ENCODE measurements at places on chromosomes 12 and 14.

GRCh38 chr12:89497005-89497404 lies 27.6 kb downstream of the GALNT4 start:
- DNase-seq: no peak

DNA sequence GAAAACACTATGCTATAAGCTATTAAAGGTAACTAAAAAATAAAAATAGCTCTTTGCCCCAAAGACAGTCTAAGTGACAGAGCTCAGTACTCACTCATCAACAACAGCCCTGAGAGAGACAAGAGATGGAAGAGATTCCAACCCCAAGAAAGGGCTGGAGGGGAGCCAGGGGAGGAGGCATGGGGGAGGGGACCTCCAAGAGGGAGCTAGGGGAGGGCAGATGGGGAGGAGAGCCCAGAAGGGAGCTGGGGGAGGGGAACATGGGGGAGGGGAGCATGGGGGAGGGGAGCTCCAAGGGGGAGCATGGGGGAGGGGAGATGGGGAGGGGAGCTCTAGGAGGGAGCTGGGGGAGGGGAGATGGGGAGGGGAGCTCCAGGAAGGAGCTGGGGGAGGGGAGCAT lies 7.7 kb downstream of the SSH1 start:
- no peak for DNase-seq

DNA sequence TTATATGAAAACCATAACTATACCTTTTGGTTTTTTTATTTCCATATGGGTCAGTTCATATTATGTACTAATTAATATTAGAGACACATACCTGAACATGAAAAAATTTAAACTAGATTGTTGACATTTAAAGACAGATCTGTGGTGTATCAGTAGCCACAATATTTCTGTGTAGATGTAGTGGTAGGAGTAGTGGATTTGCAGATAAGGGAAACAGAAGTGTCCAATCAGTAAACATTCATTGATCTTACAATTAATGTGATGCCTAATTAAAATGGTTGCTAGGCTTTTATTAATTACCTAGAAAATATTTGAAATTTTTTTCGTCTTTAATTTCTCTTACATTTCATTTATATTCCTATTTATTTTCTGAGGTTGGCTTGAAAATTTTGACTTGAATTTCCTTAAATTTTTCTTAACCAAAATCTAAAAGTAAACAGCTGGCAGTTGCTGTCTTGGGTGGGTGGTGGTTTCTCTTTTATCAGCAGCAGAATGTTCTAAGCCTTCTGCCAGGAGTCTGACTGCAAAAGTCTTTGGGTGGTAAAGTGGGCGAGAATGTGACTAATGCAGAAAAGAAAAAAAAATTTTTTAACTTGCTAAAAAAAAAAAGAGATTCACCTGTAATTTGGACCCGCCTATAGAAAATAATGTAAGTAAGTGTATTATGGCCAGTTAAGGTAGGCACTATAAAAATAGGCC lies 2.4 kb downstream of the FGFR1OP2 start:
- no peak for DNase-seq

GRCh38 chr12:6295094-6295811 lies 15.2 kb upstream of the PLEKHG6 start:
- DNase-seq: peak; percentile 86

DNA sequence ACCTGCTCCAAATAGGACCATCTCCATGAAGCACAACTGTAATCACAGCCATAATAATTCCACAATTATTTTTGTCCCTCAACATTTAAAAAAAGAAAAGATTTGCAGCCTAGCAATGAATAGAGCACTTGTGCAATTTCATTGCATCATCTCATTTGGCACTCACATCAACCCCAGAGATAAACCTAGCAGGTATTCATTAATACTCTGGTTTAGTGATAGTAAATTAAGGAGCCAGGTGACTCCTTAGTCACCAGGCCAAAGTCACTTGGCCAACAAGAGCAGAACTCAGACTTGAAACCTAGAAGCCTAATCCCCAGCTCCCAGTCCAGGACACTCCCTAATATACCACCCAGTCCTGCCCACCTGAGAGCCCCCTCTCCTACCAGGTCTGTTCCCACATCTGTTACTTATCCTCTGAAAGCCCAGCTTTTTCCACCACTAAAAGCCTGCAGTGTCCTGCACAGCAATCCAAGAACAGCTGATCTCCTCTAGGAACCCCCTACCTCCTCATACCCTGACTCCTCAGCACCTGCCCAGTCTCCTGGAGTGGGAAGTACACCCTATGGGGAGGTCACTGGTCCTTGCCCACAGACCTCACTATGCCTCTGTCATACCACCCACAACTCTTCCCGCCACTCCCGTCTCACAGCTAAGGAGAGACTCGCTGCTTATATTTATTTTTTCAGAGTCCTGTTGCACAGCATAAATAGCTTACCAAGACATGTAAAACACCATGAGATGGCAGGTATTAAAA lies 22.1 kb downstream of the OR10P1 start:
- DNase-seq: no peak

GRCh38 chr14:95265106-95266094 lies 54.3 kb downstream of the CLMN start:
- DNase-seq: peak; percentile 78

- no peak for DNase-seq
Observed at GRCh38 chr14:57420986-57421385, 30.6 kb downstream of the NAA30 start.

- DNase-seq: no peak
Observed at GRCh38 chr12:106673141-106673540, 90.3 kb downstream of the RFX4 start.

DNA sequence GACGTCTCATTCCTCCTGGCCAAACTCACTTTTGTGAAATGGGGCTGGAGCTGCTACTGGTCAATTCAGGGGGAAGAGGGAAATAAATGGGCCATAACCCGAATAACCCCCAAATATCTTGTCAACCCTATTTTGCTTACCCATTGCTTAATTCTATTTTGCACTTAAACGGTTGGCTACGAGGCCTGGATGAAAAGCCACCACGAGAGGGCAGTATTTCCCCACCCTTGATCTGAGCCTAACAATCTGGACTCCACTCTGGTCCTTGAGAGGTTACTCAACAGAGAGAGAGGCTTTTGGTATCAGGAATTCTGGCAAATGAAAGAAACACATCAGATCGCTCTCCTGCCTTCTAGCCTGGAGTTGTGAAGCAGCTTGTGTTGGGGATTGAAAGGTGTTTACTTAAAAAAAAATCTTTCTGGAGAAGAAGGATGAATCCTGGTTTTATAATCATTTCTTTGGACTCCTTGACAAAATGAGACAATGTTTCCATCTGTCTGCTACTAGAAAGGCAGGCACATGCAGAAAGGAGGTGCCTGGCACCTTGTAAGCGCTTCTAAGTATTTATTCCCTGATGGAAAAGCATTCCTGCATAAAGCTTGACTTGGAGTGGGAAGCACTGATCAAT lies 22.4 kb upstream of the FBXO21 start:
- DNase-seq: peak; percentile 73

GRCh38 chr14:83828406-83828805 lies 1701.5 kb upstream of the FLRT2 start:
- no peak for DNase-seq

DNA sequence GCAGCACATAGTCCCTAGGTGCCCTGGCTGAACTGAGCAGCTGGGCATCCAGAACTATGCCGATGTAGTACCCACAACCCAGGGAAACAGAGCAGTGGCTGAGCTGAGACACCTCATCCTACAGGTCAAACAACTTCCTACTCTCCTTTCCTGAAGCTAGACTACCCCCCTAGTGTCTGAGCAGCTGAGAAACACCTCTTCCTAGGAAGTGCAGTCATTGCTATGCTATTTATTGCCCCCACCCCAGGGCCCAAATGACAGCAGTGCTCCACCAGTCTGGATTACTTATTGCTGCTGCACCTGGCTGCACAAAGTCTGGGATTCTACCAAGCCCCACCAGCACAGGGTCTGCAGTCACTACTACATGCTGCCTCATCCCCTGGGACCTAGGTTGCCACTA lies 16.7 kb upstream of the GARIN2 start:
- peak; percentile 53 for DNase-seq

GRCh38 chr12:120211904-120212283 lies 11.0 kb upstream of the RPLP0 start:
- no peak for DNase-seq

DNA sequence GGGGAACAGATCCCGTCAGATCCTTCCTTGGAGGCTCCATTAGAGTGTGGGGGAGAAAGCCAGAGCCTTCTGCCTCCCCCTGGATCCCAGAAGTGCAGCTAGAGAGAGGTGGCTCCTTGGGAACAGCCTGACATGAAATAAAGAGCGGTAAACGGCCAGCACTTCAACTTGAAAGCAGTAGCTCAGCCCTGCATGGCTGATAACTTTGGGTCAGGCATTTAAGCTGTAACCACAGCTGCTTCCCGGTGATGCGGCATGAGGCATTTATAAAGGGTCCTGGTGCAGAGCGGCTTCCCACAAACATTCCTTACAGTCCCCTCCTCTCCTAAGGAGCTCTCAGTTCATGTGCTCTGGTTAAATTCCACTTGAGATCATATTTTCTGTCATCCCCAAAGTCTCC lies 960.3 kb downstream of the VRK1 start:
- no peak for DNase-seq

- no peak for DNase-seq
Observed at GRCh38 chr12:14410841-14411569, 45.5 kb downstream of the ATF7IP start.

DNA sequence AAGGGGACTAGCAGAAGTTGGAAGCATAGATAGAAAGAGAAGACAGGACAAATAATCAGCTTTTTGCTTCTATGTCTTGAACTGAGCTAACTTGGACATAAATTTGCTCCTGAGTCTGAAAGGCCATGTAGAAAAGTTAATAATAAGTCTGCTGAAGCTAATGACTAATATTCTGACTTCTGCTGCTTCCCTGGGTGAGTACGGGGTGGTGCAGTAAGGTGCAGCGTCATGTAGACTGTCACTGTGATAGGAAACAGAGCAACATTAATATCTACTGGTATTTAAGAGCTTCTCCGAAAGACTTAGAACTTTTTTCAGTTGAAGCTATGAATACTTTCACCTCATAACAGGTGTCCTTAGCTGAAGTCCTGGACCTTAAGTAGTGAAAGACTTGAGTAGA lies 34.1 kb upstream of the CPM start:
- DNase-seq: no peak

DNA sequence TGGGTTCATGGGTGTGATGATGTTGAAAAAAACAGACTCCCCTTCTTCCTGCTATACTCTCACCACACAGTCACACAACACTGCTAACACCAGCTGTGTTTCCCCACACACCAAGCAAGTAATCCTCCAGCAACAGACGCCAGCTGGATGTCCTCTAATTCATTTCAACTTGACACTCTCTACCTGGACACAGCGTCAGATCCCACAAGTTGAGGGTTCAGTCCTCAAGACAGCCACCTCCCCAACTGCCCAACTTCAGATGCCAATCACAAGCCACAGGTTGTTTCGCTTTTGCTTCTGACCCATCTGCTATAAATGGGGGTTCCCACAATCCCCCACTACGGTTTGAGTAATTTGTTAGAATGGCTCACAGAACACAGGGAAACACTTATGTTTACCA lies 49.3 kb downstream of the TMEM30B start:
- DNase-seq: no peak

DNA sequence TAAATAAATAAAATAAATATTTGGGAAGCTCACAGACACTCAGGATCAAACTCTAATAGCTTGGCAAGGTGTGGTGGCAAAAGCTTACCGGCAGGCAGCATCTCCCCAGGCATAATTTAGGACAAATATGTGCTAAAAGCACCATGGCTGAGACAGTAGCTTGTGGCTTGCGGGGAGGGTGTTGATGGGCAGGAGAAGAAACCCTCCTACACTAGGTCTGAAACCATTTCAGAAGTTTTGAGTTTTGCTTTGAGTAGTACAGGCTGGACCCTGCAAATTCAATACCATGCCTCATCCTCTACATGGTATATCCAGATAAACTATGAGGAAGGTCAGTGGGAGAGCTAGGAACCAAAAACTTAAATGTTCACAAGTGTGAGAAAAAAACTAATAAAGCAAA lies 33.1 kb downstream of the MAP3K9 start:
- DNase-seq: no peak

DNA sequence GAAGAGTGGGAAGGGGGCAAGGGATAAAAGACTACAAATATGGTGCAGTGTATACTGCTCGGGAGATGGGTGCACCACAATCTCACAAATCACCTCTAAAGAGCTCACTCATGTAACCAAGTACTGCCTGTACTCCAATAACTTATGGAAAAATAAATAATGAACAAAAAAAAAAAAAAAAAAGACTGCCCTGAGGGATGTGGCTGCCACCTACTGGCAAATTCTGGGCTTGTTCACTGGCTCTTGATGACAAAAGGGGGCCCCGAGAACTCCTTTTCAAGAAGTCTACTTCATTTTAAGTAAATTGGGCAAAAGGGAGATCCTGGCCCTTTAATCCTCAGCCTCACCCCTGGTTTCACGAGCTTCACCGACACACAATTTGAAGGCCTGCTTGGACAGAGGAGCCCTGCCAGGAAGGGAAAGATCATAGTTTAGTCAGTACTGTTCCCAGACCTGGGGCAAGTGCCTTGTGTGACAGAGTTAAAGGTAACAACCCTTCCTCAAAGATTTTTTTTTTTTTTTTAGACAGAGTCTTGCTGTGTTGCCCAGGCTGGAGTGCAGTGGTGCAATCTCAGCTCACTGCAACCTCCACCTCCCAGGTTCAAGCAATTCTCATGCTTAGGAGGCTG lies 26.1 kb upstream of the STAC3 start:
- peak; percentile 55 for DNase-seq

DNA sequence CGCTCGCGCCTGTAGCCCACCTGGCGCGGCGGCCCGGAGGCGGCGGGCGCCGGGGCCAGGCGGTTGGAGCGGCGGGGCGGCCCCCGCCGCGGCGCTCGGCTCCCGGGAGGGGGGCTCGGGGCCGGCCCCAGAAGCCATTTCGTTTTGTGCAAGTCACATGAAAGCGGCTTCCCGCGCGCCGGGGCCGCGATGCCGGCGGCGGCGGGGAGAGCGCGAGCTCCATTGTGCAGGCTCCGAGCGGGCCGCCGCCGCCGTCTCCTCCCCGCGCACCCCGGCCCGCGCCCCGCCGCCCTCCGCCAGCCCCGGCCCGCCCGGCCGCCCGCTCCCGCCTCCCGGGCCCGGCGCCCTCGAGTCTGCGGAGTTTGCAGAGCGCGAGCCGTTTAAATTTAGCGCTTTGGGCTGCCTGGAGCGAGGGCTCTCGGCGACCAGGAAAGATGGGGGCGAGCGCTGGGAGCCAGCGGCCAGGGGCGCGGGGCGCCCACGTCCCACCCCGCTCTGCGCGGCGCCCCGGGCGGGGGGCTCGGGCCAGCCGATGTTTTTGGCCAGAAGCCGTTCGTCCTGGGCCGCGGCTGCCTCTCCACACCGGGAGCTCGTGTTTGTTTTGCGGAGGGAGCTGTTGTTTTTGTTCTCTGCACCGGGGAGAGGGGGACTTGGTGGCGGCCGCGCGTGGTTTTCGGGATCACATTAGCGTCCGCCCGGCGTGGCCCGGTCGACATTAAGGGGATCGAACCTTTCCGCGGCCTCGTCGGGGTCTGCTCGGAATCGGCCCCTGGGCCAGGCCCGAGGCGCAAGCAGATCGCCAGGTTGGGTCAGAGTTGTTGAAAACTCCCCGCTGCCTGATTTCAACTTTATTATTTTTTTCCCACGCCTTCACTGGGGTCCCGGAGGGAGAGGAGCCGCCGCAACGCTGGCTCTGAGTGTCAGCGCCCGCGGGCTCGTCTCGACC lies 982 bp downstream of the BCL7A start:
- DNase-seq: peak; percentile 46
